ENCODE measurements at places on chromosomes 16 and 17.

DNA sequence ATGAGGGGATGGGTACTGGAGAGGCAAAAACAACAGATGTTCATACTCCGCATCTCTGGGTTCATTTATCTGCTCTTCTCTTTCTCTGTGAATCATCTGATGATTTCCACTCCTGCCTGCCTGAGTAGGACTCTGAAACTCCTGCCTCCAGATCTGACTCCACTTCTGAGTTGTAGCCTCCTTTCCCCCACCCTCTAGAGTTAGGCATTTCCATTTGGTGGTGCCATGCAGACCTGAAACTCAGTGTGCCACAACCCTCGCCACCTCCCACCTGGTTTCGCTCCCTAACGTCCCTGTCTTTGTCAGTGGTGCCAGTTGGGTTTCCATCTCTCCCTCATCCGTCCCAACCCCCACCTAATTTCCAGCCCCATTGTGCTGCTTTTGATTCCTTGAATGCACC is 126.2 kb downstream of the PRKCB start:
- peak; percentile 9 for DNase-seq

DNA sequence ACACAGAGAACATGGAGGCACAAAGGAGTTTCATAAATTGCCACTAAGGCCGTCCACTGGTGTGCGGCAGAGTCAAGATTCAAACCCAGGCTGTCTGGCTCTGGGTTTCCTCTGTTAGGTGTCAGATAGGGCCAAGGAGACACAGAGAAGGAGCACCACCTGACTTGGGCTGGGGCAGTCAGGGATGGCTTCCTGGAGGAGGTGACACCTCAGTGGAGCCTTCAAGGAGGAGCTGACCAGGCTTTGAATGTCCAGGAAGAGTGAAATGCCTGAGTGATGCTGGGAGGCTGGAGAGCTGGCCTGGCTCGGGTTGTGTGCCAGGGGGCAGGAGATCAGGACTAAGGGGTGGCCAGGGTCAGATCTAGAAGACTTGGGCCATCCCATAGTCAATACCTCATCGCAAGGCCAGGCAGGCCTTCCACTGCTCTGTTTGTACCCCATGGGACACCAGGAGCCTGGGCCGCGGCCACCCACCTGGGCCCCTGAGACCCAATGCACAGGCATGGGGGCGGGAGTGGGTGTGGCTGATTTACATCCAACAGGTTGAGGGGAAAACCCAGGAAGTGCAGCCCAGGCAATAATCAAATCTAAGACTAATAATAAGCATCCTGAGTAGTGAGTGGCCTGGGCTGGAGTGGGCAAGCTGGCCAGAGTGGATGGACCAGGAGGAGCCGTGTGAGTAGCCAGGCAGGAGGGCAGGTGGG is 73.7 kb downstream of the USP22 start:
- DNase-seq: no peak

- no peak for DNase-seq
Measured at GRCh38 chr17:78558989-78559388, 18.2 kb downstream of the DNAH17 start.

GRCh38 chr17:8673612-8674011 is 43.1 kb upstream of the MYH10 start:
- DNase-seq: no peak

DNA sequence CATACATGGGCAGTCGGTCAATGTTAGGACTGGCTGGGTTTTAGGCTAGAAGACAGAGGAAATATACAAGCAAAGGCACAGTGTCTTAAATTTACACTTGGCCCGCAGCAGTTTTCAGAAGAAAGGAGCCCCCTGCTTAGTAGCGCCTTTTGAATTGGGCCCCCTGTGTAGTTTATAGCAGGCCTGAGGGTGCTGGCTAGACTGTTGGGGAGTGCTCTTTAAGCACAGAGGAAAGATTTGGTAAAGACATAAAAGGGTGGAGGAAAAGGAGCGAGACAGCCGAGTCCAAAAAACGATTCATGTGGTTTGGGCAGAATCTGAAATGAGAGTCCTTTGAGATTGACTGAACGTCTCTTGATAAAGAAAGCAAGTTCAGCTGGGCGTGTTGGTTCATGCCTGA is 10.6 kb downstream of the RMI2 start:
- DNase-seq: no peak

DNA sequence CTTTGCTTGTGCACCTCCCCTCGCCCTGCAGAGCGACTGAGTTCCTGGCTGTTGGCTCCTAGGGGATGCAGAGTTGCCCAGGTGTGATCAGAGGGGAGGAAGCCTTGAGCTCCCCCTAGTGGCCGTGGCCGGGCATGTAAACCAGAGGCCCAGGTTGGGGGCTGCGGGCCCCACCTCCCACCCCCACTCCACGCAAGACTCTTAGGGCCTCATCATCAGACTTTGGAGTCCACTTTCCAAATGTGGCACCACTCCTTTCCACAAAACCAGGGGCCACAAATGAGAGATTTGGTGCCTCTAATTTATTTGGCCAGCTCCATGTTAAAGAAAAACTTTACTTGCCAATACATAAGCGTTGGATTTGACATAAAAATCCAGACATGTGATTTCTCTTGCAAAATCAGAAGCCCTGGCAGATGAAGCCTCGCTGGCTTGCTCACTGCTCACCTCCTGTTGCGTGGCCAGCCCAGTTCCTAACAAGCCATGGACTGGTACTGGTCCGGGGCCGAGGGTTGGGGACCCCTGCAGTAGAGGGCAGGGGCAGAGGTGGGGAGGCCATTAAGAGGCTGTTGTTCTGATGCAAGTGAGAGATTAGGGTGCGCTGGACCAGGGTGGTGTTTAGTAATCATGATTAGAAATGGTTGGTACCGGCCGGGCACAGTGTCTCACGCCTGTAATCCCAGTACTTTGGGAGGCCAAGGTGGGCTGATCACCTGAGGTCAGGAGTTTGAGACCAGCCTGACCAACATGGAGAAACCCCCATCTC is 28.7 kb upstream of the GAS7 start:
- peak; percentile 84 for DNase-seq

DNA sequence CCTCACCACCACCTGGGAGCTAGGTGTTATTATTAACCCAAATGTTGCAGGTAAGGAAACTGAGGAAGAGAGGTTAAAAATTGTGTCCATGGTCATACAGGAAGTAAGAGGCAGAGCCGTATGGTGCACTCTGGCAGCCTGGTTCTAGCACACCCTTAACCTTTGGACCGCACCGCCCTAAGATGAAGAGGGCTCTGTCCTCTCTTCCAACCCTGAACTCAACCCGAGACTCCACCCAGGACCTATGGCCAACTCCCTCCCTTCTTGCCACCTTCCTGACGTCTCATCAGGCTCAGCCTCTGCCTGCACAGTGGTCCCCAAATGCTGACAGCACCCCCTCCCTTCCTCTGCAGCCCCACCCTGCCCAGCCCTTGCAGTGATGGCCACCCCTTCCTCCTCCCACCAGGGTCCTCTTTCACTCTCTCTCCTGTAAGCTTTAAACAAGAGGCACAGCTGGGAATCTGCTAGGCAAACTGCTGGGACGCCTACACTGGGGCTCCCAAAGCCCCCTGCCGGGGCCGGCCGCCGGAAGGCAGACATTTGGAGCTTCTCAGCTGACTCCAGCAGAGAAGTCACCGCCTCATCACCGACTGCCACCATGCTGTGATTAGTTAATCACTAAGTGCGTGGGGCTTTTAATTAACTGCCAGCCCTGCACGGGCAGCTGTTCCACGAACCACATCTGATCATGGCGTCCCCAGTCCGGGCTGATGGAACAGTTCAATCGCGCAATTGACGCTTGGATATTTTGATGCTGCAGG is 16.7 kb upstream of the C16orf78 start:
- DNase-seq: no peak

GRCh38 chr16:49716339-49716934 is 139.5 kb downstream of the ZNF423 start:
- no peak for DNase-seq

DNA sequence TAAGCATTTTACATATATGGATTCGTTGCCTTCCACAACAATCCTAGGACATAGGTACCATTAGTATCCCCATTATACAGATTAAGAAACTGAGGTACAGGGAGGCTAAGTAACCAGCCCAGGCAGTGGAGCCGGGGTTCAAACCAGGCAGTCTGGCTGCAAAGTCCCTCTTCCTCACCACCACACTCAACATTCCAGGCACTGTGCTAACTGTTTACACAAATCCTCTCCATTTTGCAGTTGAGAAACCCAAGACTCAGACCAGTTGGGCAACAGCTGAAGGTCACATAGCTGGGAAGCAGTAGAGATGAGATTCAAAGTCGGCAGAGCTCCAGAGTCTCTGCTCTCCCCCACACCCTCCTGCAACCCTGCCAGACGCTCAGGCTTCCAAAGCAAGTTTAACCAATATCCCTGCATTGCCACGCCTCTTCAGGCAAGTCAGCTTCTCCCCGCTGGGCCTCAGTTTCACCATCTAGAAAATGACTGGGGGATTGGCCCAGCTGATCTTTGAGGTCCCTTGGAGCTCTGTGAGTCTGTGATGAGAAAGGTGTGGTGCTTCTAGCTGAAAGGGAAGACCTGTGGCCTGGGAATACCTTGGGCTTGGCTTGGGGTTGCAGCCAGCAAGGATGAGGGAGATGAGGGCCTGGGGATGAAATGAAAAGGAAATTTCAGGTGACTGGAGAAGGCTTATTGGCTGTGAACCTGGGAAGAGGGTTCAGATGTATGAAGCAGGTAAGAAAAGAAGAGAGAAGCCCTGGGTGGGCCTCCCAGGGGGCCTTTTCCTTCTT is 14.0 kb downstream of the CCR7 start:
- DNase-seq: peak; percentile 60

DNA sequence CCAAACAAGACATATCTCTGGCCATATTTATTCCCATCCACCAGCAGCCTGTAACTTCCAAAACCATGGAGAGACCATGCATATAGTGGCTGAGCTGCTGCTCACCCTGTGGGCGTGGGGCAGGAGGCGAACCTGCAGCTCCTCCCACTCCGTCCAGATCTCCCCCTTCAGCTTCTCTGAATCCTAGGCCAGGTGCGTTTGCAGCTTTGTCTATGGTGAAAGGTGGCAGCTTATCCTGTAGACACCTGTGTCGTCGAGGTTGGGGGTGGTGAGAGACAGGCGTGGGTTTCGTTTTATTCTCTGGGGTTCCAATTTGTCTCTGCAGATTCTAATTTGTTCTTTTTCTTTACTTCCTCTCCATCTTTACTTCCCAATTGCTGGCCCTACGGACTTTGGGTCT is 9.7 kb upstream of the ANKS4B start:
- DNase-seq: no peak

- DNase-seq: peak; percentile 60
Measured at GRCh38 chr16:53892155-53892554, 188.2 kb downstream of the FTO start.

- DNase-seq: peak; percentile 63
Measured at GRCh38 chr16:81204798-81205680, 33.5 kb upstream of the BCO1 start.

GRCh38 chr17:65532101-65532890 is 29.2 kb downstream of the AXIN2 start:
- no peak for DNase-seq

GRCh38 chr17:413016-413350 is 60.4 kb upstream of the RPH3AL start:
- no peak for DNase-seq

DNA sequence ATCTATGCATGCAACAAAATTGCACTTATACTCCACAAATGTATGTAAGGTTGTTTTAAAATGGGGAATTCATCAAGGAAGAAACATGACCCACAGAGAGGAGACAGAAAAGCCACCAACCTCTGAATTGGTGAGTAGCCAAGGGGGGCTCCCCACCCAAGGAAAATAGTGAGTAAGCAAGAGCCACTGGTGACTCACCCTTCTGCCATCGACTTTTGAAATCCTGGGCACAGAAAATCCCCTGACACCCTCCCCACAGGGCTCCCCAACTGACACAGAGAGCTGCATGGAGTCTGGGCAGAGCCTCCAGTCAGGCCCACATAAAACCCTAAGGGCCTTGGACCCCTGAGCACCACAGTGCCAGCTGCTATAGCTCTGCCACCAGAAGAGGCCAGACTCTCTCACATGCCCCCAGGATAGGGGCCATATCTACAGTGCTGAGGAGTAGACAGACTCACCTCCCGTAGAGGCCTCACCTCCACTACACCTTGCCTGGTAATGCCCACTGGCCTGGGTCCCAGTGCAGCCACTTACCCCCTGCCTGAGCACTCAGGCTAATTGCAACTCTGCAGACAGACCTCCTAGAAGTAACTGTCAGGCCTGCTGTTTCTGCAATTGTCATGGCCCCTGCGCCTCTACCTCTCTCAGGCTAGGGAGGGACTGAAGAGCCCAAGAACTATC is 244.7 kb upstream of the WSB1 start:
- DNase-seq: no peak
